Left ventricle myocardium superior (tissue), 1 donor: ENCODE measurements at places on chromosomes 13 and 19.

GRCh38 chr13:106472621-106473020 is 62.8 kb downstream of the EFNB2 start:
- DNase-seq, result no peak

DNA sequence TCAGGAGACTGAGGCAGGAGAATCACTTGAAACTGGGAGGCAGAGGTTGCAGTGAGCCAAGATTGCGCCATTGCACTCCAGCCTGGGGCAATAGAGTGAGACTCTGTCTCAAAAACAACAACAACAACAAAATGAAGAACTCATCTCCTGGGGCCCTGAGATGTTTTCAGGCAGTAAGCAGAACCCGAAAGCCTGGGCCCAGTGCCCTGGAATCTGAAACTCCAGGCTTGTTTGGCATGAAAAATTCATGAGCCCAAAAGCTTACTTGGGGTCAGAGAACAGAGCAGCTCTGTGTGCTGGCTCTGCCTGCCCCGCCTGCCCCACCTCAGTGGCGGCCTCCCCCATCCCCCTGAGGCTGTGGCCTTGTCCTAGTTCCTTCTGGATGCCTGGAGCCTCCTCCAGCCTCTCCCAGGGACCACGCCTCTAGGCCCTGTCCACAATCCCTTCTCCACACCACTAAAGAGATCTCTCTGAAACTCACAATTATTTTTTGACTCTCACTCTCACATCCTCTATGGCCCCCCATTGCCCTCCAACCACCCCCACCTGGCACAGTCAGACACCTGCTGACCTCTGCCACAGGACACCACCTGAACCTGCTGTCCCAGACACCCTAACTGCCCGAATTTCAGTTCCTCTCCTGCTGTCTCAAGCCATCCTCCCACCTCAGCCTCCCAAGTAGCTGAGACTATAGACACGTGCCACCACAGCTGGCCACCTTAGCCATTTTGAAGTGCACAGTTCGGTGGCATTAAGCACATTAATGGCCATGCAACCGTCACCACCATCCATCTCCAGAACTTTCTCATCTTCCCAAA is 6.9 kb upstream of the AP1M2 start:
- peak; percentile 36 for DNase-seq

DNA sequence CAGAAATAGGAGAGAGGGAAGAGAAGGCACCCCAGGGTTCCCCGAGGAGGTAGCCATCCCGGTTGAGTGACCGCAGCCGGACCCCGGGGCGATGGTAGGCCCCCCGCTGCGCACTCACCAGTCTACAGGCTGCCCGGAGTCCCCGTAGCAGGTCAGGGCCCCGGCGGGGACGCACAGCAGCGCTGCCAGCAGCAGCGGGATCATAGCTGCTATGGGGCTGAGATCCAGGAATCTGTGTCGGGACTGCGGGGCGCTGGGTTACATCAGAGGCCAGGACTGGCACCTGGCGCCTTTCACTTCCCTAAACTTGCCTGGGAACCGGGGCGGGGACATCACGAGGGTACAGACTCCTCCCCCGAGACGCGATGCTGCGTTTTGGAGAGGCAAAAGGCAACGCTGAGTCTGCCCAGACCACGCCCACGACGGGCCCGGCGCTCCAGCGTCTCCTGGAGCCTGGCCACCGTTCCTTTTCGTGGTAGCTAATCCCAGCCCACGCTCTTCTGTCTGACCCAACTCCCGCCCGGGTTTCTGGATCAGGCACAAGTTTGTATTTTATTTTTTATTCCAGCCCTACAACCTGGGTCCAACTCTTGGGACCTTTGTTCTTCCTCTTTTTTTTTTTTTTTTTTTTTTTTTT is at the start of gene DNASE2:
Gene DNASE2, minus strand, starts transcription at position 278 of the 637 bp plus-strand sequence. Its CDS starts 74 bp downstream, at position 204.
- DNase-seq, result peak; percentile 97

DNA sequence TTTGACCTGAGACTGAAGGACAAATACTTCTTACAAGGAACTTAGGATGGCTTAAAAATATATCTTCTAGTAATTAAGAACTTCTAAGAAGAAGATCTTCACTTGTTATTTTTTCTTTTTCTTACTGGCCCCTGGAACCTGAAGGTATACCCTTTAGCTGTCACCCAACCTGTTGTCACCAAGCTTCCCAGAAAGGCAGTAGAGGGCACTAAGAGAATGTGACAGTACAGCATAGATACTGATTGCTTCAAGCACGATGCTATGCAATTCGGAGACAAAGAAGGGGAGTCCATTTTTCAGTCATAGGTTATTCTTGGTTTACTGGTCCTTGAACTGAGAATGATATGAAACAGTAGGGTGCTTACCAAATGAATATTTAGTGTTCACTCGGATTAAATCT is 208.3 kb upstream of the PCDH9 start:
- no peak for DNase-seq

DNA sequence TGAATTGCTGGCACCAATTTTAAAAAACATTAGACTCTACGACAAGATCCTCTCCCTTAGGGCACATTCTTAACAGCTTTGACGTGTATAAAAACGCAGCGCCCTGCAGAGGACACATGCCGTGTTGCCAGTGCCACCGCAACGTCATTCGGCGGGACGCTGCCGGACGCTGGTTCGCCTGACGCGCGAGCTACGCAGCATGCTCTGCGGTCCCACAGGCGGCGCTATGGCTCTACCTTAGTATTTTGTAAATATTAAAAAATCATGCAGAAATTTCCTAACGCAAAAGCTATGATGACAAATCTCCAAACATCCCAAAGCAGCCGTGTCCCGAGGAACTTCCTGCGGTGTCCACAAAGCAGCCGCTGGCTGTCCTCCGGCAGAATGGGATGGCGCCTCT is 4.2 kb upstream of the ADPRHL1 start:
- no peak for DNase-seq

DNA sequence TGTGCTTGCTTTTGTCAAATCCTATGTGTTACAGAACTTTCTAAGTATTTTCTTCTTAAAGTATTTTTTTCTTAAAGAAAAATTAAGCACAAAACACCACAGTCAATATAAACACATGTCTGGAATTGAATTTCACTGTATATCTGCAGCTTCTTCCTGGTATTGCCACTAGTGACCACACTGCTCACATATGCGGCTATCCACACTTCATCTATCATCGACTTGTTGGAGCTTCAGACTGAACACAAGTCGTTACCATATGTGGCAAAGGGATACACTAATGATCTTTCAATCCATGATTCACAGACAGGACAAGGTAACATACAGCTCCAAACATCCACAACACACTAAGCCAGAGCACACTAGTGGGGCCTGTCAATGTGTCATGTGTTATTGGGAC is 498.4 kb upstream of the ARGLU1 start:
- DNase-seq, result no peak

- DNase-seq, result no peak
These were observed 51.3 kb downstream of the TBC1D4 start for GRCh38 chr13:75430436-75431209.

- peak; percentile 70 for DNase-seq
These were observed 6.3 kb downstream of the CFAP97D2 start for GRCh38 chr13:114185182-114185971.

DNA sequence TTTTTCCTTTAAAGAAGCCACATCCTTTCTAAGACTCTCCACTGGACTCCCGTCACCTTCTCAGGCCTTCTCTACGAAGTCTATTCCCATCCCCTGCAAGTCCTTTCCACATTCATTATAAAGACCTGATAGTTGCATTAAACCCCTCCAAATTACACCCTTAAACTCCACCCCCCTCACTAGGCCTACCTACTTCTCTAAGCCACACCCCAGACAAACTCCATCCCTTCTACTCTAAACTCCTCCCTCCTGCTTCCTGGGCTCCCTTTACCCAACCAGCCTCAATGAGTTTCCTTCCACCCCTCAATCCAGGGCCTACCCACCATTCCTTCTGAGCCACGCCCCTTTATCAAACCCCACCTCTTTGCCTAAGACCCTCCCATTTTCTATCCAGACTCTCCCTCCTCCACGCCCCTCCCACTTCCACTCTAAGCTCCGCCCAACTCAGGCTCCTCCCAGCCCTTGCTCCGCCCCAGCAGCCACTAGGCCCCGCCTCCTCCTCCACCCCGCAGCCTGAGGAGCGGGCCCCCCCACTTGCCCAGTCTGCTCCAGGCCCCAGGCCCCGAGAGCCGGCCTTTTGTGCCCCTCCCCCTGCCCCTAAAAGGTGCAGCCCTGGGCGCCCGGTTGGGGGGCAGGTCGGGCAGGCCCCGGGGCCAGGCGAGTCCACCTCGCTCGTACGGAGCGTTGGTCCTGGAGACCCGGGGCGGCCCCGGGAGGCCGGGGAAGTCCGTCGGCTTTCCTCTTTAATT is 424 bp downstream of the FIZ1 start:
- peak; percentile 93 for DNase-seq

- DNase-seq, result no peak
These were observed 37.0 kb upstream of the MAP3K10 start for GRCh38 chr19:40154121-40154680.

- DNase-seq, result no peak
These were observed 358.3 kb downstream of the KLF5 start for GRCh38 chr13:73417012-73417615.

GRCh38 chr19:53849237-53849676 is 18.4 kb upstream of the MYADM start:
- no peak for DNase-seq

DNA sequence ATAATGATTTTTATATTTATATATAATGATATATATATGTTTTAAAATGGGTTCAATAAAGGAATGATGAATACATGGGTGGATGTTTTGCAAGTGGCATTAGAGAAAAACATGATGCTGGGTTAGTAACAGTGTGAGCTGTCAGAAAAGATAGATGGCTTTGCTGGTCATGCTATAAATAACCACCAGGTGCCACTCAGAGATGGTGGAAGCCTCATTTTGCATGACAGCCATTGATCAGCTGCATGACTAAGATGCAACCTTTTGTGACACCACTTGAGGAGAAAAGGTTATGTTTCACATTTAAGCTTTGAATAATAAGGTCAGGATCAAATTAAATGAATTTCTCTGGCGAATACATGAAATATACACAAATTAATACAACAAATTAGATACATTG is 737.7 kb downstream of the PCDH9 start:
- no peak for DNase-seq

DNA sequence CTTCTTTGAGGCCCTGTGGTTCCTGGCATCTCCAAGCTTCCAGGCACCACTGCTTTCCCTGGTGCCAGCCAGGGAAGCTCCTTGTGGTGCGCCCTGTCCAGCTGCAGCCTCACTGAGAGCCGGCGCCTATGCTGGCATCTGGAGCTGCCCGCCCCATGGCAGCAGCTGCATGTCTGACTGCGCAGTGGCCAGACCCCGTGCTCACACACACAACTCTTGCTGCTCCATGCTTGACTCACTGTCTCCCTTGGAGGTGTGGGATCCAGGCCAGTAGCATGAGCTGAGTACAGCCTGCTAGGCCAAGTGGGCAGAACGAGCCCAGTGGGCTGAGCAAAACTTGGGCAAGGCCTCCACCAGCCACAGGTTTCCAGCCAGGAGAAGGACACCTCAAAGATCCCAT is 11.5 kb upstream of the SUPT20H start:
- DNase-seq, result no peak

DNA sequence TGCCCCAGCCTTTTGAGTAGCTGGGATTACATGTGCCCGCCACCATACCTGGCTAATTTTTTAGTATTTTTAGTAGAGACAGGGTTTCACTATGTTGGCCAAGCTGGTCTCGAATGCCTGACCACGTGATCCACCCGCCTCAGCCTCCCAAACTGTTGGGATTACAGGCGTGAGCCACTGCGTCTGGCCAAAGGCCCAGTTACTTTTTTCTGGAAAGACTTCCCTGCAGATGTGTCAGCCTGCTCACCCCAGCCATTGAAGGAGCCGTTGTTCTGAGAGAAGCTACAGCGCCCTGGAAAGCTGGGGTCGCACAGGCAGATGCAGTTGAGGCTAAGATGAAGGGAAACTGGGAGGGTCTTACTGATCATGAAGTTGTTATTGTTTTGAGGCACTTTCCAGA is 7.9 kb upstream of the ZNF626 start:
- no peak for DNase-seq

- no peak for DNase-seq
These were observed at the start of gene PRX for GRCh38 chr19:40413291-40413845. Gene PRX, minus strand, starts transcription at chr19:40413378. Its CDS starts 5,446 bp downstream, at chr19:40407932.

DNA sequence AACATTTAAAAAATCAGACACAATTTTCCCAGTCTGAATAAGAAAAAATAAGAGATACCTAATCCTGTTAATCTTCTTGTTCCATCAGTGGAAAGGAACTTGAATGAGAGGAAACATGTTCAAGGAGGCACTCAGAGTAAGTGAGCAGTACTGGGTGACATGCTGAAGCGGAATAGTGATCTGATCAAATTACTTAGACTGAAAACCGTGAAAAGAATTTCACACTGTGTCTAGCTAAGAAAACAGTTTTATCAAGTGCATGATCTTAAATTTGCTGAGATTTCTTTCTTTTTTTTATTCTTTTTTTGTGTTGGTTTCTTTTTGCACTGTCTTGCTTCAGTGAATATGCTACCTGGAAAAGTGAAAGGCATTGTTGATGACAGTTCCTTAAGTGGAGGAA is 249.5 kb upstream of the SLC10A2 start:
- no peak for DNase-seq

GRCh38 chr19:58516964-58517833 is 2.4 kb downstream of the ZBTB45 start:
- no peak for DNase-seq

GRCh38 chr13:109148243-109148642 is 518.8 kb downstream of the MYO16 start:
- DNase-seq, result no peak

- no peak for DNase-seq
These were observed 11.9 kb downstream of the MRPS12 start for GRCh38 chr19:38942471-38943181.

DNA sequence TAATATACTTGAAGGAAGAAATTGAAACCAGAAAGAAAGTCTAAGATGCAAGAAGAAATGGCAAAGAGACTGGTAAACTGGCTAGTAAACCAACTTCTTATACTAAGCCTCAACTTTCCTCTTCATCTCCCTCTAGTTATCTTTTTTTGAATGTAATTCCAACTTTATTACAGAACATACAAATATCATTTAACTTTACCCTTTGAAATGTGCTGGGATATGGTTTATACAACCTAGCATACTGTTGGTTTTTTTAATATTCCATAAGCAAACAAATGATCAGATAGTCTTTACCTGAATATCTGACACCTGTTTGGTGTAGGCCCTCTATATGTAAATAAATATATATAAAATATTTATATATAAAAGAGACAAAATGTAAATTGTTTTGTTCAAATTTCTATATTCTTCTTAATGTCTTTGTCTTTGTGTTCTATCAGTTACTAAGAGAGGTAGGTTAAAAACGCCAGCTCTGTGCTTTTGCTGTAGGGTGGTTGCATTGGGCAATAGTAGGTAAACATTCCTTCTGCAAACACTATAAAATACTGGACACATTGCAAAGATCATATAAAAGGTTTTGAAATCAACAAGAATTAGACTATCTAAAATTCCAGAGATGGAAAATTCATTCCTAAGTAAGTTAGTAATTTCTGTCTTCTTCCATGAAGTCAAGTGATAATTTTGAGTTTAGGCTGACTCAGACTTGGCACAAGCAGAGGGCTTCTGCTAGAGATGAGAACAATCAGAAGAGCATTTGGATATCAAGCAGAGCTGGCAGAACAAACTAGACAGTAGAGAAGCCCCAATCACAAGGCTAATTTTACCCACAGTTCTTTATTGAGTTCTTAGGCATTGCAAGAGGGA is 383.3 kb downstream of the RFC3 start:
- DNase-seq, result no peak

- DNase-seq, result no peak
These were observed 81.4 kb upstream of the UQCRFS1 start for GRCh38 chr19:29294343-29294811.

GRCh38 chr19:57642396-57643046 is 9.6 kb downstream of the ZNF211 start:
- no peak for DNase-seq

- no peak for DNase-seq
These were observed 390.1 kb downstream of the TDRD3 start for GRCh38 chr13:60787083-60787482.

- DNase-seq, result no peak
These were observed 149.0 kb upstream of the SOX1 start for GRCh38 chr13:111917901-111918300.
